Fibroblast of skin of left biceps (primary cell): ENCODE measurements at places on chromosomes 7 and 10.

DNA sequence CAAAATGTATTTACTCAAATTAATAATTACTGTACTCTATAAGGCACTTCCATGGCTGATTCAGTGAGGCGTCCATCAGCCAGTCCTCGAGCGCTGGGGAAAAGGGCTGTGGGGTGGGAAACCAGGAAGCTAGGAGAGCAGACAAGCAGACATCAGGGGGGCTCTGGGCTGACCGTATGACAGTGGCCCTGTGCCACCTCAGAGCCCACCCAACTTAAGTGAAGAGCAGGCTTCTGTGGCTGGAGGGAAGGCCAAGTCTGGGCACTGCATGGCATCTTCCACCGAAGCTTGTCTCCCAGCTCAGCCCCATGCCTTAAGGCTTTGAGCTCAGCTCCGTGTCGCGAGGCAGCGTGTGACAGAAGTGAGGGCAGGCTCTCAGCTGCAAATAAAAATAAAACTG is 464.5 kb upstream of the ZMIZ1 start:
- DNase-seq, result no peak

- DNase-seq, result no peak
Observed at GRCh38 chr7:30310674-30311362, 26.4 kb downstream of the ZNRF2 start.

DNA sequence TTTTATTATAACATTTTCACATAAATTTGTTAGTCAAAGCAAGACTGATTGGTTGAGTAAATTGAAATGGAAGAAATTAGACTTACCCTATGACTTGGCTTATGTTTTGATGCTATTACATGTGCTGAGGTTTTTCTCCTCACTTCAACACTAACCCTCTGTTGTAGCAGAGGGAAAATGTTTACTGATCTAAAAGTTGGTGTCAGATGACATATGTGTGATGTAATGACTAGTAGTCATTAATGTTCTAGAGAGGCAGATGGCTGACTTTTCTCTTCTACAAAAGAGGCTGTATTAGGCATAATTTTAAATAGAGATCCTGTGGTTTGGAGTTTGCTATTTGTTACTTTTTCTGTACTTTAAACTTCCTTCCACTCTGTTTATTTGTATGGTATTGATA is 266.0 kb downstream of the BBS9 start:
- DNase-seq, result no peak

DNA sequence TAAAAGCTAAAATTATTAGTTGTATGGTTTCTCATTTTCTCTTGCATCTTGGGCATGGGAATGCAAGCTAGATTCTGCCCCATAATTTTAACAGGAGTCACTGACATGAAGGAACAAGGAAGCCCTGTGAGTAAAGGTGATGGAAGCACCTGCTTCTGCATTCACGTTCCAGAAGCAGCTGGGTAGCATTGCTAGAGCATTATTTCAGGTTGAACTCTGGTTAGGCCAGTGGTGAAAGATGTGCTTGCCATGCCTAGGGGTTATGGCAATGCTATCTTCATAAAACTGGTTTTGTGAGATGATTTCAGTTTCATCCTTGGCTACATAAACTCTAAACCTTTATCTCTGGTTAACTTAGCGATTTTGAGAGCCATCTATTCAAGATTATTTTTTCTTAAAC is 151.4 kb downstream of the TFEC start:
- DNase-seq, result no peak

DNA sequence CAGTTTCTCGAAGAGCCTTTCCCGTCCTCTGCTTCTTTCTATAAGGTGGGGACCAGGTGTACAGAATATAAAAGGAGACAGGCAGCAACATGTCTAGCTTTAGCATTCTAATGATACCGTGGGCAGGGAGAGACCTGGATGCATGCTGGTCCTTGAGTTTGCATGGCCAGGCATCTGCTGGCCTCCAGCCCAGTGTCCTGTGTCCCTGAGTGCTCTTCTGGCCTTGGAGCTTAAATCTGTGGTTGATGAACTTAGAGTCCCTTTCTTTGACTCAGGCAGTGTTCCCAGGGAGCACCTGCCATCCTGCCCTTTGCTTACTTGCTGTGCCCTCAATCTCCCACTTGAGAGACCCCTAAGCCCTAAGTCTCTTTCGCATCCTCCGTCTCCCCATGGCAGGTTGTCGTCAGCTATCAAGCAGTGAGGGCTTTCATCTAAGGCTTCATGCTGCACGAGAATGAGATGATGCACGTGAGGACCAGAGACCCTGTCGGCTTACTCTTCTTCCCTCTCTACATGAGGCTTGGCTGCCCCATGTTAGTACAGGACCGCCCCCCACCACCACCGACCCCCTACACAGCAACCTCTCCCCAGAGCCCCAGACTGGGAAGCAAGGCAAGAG is 313.4 kb upstream of the C7orf33 start:
- no peak for DNase-seq

- DNase-seq, result peak; percentile 71
Observed at GRCh38 chr10:78552261-78552811, 516.4 kb upstream of the ZMIZ1 start.

GRCh38 chr7:87944547-87944946 is 10.5 kb downstream of the ADAM22 start:
- no peak for DNase-seq

DNA sequence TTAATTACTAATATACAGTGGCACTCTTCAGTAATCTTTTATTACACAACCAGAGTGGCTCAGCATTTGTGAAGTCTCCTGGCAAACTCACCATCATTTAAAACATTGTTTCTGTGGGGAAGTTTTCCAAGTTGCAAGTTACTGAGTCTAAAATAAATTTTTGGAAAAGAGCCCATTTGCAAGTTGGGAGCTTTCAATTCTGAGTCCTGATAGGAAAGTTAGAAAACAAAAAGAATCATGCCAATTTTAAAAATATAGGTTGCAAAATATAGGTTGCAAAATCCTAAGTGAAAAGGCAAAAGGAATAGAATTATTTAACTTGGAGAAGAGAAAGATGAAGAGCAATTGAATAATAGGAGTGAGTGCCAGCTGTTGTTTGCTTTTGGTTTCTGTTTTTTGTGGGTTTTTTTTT is 378.8 kb upstream of the C7orf33 start:
- DNase-seq, result no peak

DNA sequence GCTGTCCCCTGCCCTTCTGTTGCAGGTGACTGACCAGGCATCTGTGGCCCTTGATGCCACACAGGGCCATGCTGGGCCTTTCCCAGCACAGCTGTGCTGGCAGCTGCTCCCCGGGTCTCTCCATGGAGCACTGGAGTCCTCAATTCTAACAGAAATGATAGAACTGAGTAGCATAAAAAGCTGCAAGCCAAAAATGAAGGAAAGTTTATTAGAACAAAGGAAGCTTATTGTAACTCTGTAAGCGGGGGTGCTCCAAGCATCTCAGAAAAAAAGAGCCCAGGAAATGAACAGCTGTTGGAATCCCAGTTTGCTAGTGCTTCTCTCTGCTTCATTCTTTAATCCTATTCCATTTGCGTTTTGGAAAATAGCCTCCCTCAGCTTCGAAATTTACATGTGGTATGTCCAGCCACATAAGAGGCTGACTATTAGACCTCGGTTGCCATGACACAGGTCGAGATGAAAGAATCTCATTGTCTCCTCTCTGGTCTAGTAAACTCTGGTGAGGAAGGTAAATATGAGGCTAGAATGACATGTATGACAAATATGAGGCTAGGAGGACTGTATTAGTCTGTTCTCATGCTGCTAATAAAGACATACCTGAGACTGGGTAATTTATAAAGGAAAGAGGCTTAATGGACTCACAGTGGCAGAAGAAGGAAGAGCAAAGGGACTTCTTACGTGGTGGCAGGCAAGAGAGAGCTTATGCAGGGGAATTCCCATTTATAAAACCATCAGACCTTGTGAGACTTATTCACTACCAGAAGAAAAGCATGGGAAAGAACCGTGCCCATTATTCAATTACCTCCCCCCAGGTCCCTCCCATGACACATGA is 23.7 kb downstream of the EPDR1 start:
- DNase-seq, result no peak

- DNase-seq, result no peak
Observed at GRCh38 chr10:12583891-12584595, 234.7 kb downstream of the CAMK1D start.

GRCh38 chr10:100737355-100738054 is 7.9 kb upstream of the PAX2 start:
- DNase-seq, result no peak

- no peak for DNase-seq
Observed at GRCh38 chr7:148919859-148920258, 35.8 kb upstream of the EZH2 start.

DNA sequence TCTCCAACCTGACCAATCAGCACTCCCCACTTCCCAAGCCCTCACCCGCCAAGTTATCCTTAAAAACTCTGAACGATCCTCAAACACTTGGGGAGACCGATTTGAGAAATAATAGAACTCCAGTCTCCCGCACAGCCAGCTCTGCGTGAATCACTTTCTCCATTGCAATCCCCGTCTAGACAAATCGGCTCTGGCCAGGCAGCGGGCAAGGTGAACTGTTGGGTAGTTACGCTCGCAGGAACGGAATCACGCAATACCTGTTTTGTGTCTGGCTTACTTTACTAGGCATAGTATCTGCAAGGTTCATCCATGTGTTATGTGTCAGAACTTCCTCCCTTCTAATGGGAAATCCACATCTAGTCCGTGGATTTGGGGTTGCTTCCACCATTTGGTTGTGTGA is 271.7 kb downstream of the ZMYND11 start:
- DNase-seq, result no peak

DNA sequence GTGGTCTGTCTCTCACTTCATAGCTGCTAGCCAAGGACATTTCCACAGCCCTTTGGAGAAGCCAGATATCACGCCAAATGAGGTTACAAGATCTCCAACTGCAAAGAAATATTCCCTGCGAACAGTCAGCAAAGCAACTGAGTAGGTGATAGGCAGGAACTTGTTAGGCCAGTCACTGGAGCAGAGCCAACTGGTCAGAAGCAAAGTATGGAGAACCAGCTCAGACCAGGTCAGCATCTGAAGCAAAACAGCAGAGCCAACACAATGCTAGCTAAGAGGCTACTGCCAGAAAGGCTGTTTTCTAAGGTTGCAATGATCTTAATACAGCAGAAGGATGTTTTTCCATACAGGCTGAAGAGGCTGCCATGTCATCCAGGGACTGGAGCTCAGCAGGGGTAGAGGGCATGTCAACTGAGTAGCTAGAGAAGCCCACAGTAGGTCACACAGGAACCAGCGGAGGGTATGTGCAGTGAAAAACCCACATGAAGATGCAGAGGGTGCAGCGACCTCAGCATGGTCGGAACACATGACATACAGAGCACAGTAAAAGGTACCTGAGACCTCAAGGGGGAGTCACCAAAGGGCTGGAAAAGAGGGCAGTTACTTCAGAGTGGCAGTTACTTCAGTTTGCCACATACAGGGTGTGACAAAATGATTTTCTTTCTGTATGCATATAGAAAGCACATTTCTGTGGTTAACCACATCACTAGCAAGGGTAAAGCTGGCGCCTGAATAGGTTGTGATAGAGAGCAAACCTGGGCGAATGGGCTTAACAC is 8.9 kb downstream of the SEC31B start:
- DNase-seq, result no peak

- no peak for DNase-seq
Observed at GRCh38 chr10:19024611-19025010, 24.0 kb upstream of the MALRD1 start.

DNA sequence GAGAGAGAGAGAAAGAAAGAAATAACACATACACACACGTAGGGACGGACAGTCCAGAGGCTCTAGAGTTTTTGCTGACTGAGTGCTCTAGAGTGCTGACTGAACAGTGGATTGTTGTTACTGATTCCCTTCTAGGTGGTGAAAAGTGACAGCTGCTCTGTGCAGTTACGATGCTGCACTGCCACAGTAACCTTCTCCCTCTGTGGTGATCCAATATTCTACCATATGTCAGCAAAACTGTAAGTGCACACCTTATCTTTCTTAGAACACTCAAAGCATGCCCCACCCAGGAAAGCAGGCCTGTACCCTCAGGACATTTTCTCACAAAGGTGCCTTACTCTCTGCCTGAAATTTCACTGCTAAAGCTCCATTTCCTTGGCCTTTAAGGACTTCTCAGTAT is 1023.5 kb downstream of the TYW1 start:
- no peak for DNase-seq

DNA sequence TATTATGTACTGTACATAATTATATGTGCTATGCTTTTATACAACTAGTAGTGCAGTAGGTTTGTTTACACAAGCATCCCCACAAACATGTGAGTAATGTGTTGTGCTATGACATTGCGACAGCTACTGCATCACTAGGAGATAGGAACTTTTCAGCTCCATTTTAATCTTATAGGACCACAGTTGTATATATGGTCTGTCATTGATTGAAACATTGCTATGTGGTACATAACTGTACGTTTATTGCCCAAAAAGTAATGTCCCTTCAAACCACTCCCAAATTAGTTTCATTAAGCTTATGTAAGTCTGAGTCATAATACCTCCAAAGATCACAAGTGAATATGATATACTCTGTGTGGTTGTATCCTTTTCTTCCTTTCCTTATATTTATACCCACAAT is 183.2 kb upstream of the POT1 start:
- no peak for DNase-seq

- DNase-seq, result no peak
Observed at GRCh38 chr7:375901-376305, 85.9 kb downstream of the FOXL3 start.

DNA sequence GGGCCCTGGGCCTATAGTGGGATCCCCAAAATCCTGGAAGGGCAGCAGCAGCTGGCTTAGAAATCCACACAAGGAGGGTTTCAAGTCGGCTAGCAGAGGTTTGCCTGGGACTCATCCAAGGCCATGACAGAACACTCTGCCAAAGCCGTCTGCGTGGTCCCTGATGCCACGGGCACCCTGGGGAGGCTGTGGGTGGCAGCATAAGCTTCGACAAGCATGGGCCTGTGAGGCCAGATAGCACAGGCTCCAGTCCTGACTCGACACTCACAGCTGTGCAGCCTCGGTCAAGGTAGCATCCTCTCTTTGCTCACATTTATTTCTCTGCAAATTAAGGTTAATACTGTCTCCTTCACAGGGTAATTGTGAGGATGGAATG is 138.3 kb downstream of the JCAD start:
- DNase-seq, result no peak

- no peak for DNase-seq
Observed at GRCh38 chr7:20238754-20239324, 21.7 kb upstream of the MACC1 start.

GRCh38 chr7:158052381-158053060 is 535.1 kb downstream of the PTPRN2 start:
- DNase-seq, result no peak

GRCh38 chr10:54525816-54526215 is 275.2 kb downstream of the PCDH15 start:
- no peak for DNase-seq

DNA sequence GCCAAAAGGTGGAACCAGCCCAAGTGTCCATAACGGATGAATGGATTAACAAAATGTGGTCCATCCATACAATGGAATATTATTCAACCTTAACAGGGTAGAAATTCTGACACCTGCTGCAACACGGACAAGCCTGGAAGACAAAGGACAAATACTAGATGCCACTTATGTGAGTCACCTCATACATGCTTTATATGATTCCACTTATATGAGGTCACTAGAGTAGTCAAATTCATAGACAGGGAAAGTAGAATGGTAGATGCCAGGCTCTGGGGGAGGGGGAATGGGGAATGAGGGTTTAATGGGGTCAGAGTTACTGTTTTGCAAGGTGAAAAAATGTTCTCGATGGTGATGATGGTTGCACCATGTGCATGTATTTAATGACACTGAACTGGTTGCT is 34.0 kb upstream of the CYTH3 start:
- DNase-seq, result peak; percentile 40
